ENCODE measurements at places on chromosomes 3 and 15.

DNA sequence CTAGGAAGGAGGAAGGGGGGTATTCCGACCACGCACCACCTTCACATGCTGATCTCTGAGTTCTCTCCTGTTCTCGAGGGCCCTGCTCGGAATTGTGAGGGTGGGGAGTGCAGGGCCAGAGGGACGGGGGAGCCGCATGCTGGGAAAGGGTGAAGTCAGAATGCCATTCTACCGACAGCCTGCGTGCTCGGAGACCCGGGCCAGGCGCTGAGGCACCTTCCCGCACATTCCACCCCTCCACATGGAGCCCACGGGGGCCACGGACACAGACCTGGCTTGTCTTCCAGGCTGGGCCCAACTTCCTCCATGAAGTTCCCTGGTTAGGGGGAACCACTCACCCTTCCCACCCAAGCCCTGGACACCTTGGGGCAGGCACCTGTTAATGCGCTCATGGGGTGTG is 28.7 kb upstream of the PIGZ start:
- no peak for DNase-seq

- DNase-seq: no peak
These were observed 403.0 kb upstream of the ONECUT1 start for GRCh38 chr15:53193149-53193548.

DNA sequence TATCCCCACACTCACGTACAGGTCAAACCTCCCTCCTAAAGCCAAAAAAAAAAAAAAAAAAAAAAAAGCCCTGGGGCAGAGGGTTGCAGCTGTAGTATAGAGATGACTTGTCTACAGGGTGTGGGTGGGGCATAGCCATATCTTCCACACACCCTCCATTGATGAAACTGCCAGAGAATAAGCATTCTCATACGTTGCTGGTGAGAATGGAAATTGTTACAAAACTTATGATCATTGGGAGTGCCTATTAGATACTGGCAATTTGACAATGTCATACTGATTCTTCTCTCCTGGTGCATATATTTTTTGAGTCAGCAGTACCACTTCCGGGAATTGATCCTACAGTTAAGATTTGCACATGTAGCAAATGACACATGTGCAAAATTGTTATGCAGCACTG is 11.0 kb upstream of the CTNNB1 start:
- DNase-seq: no peak

DNA sequence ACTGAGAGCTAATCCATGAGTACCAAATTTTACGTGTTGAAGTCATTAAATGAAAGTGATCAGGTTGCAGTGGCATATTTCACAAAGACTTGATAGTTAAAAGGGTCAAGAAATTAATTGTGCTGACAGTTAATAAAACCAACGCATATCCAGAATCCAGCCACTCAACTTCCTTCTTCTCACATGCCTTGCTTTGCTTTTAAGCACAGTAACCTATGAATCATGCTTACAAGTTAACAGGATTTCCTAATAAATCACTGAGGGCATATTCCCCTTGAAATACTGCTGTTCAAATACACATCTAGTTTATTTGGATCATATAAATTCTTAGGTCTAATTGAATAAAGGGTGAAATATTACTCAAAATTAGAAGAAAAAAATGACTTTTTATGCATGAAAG is 801.5 kb upstream of the EPHA6 start:
- no peak for DNase-seq

DNA sequence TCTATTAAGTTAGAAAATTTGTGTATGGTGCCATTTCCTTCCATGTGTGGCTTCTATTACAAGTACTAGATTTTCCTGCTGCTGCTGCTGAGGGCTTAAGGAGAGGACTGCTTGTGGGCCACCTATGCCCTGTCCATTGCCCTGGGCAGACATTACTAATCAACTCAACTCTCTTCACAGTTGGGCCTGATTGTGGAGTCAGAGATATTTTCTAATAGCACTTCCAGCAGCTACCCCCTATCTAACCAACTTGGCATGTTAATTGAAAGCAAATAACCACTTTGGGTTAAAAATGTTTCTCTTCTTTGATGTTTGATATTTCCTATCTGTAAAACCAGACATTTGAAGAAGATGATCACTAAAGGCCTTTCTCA is 242.0 kb downstream of the EDEM1 start:
- no peak for DNase-seq
